ENCODE measurements at places on chromosomes 7 and 10.

- no peak for DNase-seq
Observed at GRCh38 chr7:50596484-50596883, 31.3 kb upstream of the DDC start.

- DNase-seq: no peak
Observed at GRCh38 chr7:33831389-33832141, 73.8 kb upstream of the BMPER start.

DNA sequence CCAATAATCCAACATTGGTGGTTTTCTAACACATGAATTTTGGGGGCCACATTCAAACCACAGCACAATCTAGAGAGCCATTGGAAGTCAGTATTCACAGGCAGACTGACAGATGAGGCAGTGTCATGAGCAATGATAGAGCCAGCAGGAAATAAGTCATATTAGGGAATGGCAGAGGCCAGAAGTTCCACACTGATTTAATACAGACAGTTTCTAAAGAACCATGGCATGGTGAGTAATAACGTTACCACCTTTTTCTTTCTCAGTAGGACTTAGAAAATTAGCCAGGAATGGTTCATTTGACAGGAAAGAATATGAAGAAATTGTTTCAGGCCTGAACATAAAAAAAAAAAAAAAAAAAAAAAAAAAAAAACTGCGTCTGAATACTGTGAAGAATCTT is 210.3 kb downstream of the GPAM start:
- no peak for DNase-seq

- no peak for DNase-seq
Observed at GRCh38 chr7:77455321-77455720, 39.2 kb upstream of the GSAP start.

DNA sequence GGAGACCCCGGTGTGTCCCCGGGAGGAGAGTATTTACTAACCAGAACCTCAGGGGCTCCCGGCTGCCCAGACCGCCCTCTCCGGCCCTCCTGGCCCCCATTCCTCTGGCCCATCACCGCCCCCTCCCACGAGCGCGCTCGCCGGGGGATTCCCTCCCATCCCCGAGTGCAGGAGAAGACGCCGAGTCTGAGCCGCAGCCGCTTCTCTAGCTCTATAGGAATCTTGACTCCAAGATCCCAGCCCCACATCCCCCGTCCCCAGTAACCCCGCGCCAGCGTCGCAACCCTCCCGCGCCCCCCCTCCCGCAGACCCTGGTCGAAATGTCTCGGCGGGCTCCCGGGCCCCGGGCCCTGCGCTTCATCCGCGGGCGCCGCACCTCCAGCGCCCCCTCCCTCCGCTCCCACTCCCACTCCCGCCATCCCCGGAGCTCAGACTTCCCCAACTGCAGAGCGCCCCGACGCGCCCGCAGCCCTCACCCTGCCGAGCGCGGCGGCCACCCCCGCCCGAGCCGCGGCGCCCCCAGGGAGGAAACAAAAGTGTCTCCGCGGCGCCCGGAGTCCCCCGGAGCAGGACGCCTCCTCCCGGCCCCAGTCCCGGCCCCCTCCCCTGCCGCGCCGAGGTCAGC is 541 bp downstream of the ELMO1 start:
- DNase-seq: no peak

DNA sequence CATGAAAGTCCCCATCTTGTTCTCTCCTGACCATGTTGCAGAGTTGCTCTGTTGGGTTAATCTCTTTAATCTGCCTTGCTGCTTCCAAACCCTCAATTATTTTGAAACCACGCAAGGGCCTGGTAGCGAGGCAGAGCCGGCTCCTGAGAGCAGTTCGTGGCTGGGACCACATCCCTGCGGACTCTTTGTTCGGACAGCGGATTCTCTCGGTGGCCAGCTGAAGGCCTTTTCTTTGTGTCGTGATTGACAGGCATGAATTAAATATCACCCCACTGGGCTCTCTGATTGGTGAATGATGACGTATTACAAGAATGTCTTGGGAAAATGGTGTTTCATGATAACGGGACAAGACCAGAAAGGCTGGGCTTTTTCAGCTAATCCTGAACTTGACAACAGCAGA is 66.9 kb upstream of the ARHGAP21 start:
- no peak for DNase-seq

- no peak for DNase-seq
Observed at GRCh38 chr7:158300427-158300826, 287.2 kb downstream of the PTPRN2 start.

DNA sequence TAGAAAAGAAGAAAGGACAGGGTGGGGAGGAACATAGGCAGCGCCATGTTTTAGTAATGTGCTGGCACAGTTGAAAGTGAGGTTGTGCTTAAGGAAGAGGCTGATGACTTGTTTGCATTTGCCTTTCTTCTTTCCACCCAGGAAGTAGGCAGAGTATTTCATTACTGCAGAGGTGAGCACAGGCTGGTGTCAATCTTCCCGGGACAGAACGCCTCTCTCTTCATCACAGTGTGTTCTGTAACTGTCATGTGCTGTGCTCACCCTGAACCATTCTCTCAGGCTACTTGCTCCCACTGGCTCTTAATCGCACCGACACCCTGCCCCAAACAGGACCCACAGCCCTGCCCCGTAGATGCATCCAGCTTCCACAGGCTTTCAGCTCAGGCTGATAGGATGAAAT is 135.8 kb upstream of the YAE1 start:
- DNase-seq: no peak
